ENCODE measurements at places on chromosomes 6 and 20.
A peak's percentile ranks its signal among the peaks of the same experiment; 100 is the strongest.

GRCh38 chr20:35709259-35709658, 10.1 kb downstream of the ROMO1 start:
- no peak for DNase-seq

- peak; percentile 35 for DNase-seq
Observed at GRCh38 chr6:157893238-157893637, 70.2 kb downstream of the SNX9 start.

- no peak for DNase-seq
Observed at GRCh38 chr6:10315658-10316372, 99.1 kb downstream of the TFAP2A start.

GRCh38 chr6:109301418-109301817, 80.8 kb downstream of the CD164 start:
- DNase-seq, result no peak

- DNase-seq, result no peak
Observed at GRCh38 chr20:15700147-15700765, 873.0 kb downstream of the KIF16B start.

- no peak for DNase-seq
Observed at GRCh38 chr6:120055071-120055470, 705.5 kb upstream of the MAN1A1 start.

- no peak for DNase-seq
Observed at GRCh38 chr20:7274870-7275269, 507.4 kb downstream of the BMP2 start.

- no peak for DNase-seq
Observed at GRCh38 chr20:6606651-6607050, 160.8 kb upstream of the BMP2 start.

- DNase-seq, result no peak
Observed at GRCh38 chr6:121856296-121856695, 420.9 kb downstream of the GJA1 start.

- DNase-seq, result no peak
Observed at GRCh38 chr6:137840252-137840651, 26.8 kb upstream of the TNFAIP3 start.

GRCh38 chr6:75494290-75494689, 690 bp upstream of the FILIP1 start:
- DNase-seq, result no peak

GRCh38 chr6:100339574-100340255, 125.0 kb downstream of the SIM1 start:
- no peak for DNase-seq

DNA sequence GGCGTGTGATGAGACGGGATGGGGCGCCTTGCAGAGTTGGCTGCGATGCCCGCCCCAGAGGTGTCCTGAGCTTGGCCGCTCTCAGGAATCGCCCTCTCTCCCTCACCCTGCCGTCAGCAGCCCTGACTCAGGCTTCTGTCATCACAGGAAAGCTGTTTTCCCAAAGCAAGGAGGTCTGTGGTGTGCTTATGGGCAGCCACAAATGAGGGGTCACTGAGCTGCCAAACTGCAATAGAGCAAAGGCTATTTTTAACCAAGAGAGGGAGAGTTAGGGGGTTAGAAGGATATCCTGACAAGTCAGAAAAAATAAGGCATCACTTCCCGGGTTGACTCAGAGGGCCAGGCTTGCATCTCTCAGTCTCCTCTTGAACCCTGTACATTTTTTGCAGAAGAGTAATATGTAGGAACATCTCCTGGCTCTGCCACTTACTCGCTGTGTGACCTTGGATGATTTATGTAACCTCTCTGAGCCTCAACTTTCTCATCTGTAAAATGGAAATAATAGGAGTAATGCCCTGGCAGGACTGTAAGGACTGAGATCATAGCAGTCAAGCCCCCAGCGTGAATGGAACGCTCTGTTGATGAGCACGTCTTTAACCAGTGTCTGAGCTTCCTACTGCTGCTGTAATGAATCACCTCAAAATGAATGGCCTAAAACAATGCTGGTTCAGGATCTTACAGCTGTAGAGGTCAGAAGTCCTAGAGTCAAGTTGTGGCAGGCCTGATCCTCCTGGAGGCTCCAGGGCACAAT, 181.9 kb downstream of the NFATC2 start:
- no peak for DNase-seq

DNA sequence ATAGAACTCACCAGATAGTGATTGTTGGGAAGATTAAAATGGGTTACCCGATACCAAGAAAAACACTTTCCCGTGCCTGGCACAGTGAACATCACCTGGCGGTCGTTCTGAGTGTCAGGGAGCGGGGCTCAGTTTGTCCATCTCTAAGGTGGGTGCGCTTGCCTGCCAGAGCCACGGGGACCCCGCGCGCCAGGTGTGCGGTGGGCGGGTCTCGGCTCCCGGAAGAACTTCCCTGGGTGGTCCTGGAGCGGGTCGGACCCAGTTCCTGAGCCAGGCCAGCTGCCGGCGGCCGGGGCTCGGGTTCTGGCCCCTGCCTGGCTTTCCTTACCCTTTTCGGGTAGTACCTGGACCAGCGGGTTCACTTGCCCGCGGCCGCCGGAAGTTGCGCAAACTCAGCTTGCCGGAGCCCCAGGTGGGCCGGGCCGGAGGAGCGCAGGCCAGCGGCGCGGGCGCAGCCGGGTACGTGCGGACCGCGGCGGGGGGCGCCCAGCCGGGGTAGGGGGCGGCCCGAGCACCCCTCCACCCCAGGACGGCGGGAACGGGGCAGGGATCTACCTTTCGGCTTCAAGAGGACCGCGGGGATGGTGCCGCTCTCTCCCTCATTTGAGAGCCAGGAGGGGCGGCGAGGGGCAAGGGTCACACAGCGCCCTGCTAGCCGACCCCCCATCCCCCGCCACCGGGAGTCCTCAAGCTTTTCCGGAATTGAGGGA, 7.5 kb downstream of the FAM110A start:
- no peak for DNase-seq

- DNase-seq, result no peak
Observed at GRCh38 chr6:149198265-149198664, 119.2 kb upstream of the TAB2 start.

GRCh38 chr6:116419069-116419786, 41.9 kb upstream of the CALHM6 start:
- DNase-seq, result no peak

DNA sequence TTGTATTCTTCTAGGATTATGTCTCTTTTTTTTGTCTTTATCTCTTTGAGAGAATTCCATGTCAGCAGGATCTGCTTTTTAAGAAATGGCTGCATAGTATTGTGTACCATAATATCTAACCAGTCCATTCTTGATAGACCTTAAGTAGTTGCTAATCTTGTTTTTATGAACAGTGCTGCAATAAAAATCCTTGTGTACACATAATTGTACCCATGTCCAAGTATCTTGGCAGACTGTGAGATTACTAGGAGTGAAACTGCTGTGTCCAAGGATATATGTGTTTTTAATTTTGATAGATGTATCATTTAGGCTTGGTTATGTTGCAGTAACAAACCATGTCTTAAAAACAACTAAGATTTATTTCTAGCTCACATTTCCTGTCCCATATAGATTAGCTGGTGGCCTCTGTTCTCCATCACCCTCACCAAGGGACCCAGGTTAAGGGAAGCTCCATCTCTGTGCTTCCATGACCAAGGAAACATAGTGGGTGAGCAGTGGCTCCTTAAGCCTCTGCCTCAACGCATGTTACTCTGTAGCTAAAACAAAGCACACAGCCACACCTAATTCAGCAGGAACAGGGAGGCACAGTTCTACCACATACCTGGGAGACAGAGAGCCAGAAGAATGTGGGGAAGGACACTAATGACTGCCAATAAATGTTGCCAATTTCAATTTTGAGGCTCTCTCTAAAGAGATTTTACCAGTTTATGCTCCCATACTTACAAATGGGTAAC, 12.1 kb upstream of the SUMO4 start:
- no peak for DNase-seq

DNA sequence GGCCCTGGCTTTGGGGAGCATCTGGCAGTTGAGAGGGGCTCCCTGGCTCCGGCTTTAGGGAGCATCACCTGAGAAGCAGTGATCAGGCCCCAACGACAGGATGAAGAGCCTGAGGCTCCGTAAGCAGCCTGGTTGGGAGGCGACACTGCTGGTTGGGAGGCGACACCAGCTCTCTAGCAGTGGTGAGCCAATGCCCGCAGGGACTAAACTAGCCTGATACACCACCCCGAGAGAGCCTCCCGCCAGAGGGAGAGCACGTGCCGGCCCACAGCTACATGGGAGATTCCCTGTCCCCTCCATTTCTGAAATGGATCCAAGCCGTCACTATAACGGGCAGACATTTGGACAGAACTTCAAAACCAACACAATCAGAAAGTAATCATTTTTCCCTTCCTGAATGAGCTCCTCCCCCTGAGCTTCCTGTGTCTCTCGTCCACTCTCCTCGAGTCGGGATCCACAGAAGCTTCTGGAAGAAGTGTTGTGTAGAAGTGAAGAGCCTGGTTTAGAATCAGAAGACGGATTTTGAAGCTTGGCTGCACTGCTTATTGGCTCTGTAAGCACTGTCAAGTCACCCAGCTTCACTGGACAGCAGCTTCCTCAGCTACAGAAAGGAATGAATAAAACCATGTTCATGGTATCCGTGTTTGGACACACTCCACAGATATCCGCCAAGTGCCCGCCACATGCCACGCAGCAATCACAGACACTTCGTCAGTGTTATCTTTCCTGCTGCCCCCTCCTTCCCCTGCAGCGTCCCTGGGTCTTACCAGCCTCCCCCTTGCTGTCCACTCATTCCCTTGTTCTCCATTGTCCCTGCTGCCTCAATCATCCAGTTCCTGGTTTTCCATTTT, 199.6 kb downstream of the TTLL2 start:
- DNase-seq, result no peak

- DNase-seq, result no peak
Observed at GRCh38 chr6:67759001-67759400, 876.1 kb upstream of the ADGRB3 start.

- no peak for DNase-seq
Observed at GRCh38 chr6:3961581-3962215, 112.5 kb downstream of the FAM50B start.

- no peak for DNase-seq
Observed at GRCh38 chr6:137413482-137413881, 80.7 kb downstream of the OLIG3 start.

- DNase-seq, result no peak
Observed at GRCh38 chr6:97129106-97129505, 153.9 kb downstream of the MMS22L start.

DNA sequence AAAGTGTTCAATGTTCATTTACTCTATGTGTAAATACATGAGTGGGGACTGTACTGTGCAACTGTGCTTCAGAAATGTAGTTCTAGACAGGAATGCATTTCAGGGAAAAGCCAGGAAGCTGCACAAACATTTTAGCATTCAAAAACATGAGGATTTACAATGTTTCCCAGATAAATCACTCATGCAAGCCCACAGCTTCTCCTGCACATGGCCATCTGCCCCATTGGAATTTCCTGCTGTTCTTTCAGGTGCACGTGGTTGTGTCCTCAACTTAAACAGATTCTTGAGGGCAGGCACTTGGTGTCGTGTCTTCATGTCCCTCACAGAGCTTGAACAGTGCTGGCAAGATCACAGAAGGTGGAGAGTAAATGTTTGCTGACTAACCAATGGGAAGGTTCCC, 101.5 kb downstream of the UNC5CL start:
- no peak for DNase-seq

DNA sequence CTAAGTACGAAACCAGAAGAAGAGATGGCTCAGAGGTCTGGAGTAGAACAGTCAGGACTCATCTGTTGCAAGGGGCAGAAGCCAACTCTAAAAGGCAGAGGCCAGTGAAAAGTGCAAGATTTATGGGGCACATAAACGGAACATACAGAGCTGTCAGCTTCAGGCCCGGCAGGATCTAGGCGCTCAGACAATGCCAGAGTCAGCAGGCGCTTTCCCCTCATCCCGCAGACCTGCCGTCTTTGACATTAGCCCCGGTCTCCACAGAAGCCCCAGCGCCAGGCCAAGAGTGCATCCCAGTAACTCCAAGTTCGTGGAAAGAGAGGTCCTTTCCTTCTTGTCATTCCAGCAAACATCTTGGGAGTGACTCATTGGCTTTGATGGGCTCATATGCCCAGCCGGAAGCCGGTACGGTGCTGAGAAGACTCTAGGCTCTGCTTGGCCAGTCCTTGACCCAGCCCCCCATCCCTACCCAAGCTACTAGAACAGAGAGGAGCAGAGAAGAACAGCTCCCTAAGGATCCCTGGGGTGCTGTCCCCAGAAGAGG, 260.9 kb downstream of the TAF4 start:
- no peak for DNase-seq

GRCh38 chr6:41624621-41625380, 13.5 kb upstream of the MDFI start:
- no peak for DNase-seq

- no peak for DNase-seq
Observed at GRCh38 chr6:133854364-133855275, 34.3 kb upstream of the TCF21 start.

DNA sequence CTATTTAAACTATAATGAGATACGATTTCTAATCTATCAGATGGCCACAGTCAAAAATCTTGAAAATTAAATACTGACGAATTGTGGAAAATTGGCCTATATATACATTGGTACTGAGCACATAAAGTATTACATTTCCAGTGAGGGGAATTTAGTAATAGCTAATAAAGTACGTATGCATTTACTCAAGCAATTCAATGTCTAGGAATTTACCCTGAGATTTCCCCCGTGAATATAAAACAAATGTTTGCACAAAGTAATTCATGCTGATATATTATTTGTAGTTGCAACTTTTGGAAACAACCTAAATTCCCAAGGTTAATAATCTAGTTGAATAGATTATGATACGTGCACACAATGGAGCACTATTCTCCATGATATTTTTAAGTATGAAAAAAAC, 14.7 kb upstream of the C6orf141 start:
- DNase-seq, result no peak

DNA sequence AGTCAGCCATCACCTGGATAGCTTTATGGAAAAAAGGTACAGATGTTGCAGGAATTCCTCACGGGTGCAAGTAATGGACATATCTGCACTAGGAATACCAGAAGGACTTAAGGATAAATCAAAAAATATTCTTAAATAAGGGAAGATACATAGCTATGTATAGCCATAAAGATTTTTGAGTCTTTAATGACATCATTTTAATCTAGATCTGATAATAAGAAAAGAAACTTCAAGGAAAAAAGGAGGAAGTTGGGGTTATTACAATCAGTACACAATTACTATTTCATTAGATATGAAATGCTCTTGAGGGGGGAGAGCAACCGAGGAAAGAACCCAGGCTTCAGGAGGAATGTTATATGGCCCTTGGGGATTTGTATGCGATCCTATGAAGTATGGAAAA, 110.2 kb downstream of the FOXC1 start:
- no peak for DNase-seq

GRCh38 chr20:56715309-56715708, 86.2 kb downstream of the TFAP2C start:
- no peak for DNase-seq

All from stimulated activated CD4-positive, alpha-beta T cell treated with anti-CD3 and anti-CD28 coated beads, Interleukin-4, amount 100 ng/mL, for 24 hours (primary cell).